ENCODE measurements at places on chromosomes 7 and 10. TPM values are rescaled to one million over a fixed set of nuclear protein-coding genes. Genes with fewer than 3 reads are reported as not detected.

PARD3 gene
- 28.8 TPM for total RNA-seq

DNA sequence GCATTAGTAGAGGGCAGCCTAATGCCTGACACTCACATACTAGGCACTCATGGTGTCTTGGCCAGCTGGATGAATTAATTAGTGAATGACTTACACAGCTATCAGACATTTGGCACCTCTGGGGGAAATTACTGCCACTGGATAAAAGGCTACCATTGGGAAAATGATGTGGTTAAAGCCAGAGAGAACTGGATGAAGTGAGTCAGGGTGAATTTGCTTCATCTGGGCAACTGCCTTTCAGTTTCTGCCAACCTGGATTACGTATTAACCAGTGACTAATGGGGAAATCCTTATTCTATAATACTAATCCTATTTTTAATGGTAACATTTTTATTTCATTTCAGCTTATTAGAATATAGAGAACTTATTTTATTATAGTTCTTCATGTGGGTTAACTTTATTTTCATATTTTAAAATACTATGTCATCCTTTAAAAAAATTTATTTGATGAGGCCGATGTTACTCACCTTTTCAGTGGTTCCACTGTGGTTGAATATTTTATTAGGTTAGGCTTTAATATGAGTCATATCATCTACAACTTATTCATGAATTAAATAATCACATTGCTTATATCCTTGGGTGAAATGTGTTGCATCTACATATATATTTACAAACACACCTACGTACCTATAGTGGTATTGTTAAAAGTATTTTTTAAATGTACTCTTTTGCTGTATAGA, 85.6 kb upstream of the CAPZA2 start:
- no peak for DNase-seq

- no peak for DNase-seq
These were observed 20.6 kb upstream of the PWWP2B start for GRCh38 chr10:132376394-132376851.

GRCh38 chr7:51430480-51431086, 114.0 kb upstream of the COBL start:
- DNase-seq = no peak

SRRM3 gene
- 5.3 TPM for total RNA-seq

ZNF22 gene
- total RNA-seq = 17.4 TPM

GRCh38 chr7:157476201-157476600, 139.4 kb downstream of the DNAJB6 start:
- DNase-seq = peak; percentile 54

- DNase-seq = peak; percentile 34
These were observed 176.3 kb downstream of the RPS24 start for GRCh38 chr10:78209970-78210369.

- no peak for DNase-seq
These were observed 98.1 kb upstream of the SVIL start for GRCh38 chr10:29732918-29733317.

DNA sequence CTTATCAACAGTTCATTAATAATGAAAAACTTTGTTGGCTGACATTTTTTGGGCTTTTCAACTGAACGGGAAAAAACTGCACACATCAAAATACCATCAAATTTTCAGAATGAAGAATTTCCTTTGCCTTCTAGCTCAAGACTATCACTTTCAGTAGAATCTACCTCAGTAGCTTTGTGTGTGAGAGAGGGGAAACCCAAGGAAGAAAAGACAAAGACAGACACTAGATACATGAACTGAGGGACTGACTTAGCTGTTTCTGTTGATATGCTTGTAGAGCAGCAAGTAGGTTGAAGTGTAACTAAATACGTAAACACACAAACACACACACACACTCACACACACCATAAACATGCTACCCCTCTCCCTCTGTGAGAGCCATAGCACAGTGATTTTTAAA, 257.1 kb downstream of the CDK14 start:
- DNase-seq = no peak

SPDYE2B gene
- not detected for total RNA-seq

- DNase-seq = peak; percentile 91
These were observed 820.6 kb downstream of the LRMDA start for GRCh38 chr10:76251841-76252671.

GRCh38 chr7:155660059-155660757, 15.7 kb downstream of the RBM33 start:
- DNase-seq = no peak

DNA sequence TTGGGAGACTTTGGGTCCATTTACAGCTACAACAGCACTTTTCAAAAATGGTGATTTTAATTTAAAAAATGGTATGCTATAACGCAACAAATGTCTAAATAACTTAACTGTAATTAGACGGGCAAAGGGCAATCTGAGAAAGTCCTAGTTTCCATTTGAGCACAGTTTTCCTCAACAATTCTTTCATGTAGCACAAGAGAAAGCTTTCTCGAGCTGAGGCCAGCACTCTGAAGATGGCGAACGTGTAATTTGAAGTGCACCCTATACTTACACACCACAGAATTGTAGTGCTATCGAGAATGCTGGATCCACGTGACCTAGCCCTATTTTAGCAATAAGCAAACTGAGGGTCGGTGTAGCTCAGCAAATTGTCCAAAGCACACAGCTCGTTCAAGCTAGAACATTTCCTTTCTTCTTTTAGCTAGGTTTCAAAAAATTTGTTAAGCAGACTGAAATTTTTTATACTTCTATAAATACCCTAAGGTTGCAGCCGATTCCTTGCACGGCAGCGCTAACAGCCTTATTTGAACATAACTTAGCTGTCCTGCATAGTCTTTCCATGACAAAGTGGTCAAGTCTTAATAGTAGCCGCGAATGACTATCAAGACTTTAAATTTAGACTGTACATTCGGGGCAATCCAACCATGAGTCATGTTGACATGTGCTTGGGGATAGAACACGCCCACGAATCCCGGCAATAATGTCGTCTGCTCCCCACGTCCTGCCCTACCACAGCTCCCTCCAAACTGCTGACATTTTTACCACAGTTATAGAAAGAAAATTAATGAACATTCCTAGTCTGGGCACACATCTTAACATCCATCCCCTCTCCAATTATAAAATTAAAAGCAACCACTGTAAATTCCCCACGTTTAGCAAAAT, 10.0 kb downstream of the KLF6 start:
- peak; percentile 79 for DNase-seq

DNA sequence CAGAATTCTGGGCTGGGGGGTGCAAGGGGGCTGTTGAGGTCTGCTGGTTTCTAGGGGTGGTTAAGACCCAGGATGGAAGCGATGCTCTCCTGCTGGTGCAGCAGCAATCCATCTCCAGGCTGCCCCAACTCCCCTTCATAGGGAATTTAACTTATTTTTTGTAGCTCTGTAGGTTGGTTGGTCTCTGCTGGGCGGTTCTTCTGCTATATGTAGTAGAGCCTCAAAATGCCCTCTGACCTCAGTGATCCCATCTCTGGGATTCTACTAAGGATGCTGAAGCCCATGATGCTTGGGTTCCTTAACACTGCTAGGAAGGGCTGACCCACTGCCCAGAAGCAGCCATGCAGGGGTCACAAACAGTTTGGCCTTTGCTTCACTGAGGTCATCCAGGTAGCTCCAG, 49.2 kb downstream of the LRRC20 start:
- DNase-seq = no peak

VGF gene
- not detected for total RNA-seq

ENO4 gene
- total RNA-seq = not detected

OTUD1 gene
- 11.2 TPM for total RNA-seq

FRAT2 gene
- total RNA-seq = 6.8 TPM

GRCh38 chr10:124144536-124144935, 51.1 kb upstream of the CHST15 start:
- peak; percentile 59 for DNase-seq

NRCAM gene
- 1.5 TPM for total RNA-seq

DNA sequence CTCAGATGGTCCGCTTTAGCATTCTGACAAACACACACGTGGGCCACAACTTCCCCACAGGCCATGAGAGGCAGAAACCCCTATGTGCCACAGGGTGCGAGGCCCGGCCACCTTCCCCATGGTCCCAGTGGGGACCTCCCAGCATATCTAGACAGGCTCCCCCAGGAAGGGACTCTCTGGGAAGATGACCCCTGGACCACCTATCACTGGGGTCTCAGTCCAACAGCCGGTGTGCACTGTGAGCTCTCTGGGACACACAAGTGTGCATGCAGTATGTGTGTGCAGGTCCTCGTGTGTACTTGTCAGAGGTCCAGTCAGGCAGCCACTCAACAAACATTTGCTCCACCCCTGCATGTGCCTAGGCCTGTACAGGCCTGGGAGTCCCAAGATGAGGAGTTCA, 18.7 kb downstream of the GRID1 start:
- DNase-seq = peak; percentile 77

GRCh38 chr10:97498841-97499560, at the start of gene UBTD1:
TSS of gene UBTD1 (plus strand) at chr10:97498924. CDS start at chr10:97499204, 280 bp downstream.
- peak; percentile 88 for DNase-seq

DNA sequence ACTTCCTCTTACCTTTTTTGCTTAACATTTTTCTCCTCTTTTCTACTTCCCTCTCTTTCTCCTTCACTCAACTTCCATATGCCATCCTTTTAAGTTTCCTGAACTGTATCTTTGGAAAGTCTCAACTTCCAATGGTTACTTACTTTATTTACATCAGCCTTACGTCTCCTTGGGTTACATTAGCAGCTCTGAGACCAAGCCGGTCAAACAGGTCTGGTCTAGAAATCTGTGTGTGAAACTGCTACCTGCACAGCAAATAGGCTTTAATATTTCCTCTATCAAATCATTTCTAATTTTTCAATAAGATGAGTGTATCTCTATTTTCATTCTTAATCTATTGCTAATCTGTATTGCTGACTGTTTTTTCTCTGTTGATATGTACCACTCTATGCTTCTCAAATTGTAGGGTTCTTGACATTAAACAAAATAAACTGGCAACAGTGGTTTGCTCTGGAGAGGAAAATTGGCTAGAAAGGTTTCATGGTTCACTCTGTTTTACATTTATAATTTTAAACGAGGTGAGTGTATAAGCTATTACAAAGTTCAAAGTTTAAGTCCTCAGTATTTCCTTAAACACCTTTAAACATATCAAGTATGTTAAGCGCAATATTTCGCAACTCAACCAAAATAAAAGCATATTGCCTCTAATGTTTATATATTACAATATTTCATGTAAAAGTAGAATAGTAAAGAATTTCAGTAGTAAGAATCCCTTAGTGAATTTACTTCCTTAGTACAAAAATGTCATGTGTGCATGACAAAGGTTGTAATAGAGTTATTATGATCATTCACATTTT, 3.6 kb upstream of the SEMA3C start:
- no peak for DNase-seq

GRCh38 chr10:1291178-1292090, 235.2 kb downstream of the WDR37 start:
- peak; percentile 57 for DNase-seq

DNA sequence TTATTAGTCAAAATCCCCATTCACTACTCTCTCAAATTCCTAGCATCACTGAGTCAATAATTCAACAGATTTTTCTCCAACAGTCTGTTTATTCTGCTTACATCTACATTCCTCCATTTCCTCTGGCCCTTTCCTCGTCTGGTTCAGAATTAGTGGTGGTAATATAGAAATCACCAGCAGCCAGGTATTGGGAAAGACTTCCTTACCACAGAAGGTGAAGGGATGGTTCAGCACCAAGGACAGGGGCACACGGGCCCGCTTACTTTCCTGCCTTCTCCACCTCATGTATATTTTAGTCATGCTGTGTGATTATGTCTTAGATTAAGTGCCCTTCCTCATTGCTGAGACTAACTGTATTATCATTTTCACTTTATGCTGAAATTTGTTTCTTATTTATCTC, 70.4 kb upstream of the APBB1IP start:
- no peak for DNase-seq

DNA sequence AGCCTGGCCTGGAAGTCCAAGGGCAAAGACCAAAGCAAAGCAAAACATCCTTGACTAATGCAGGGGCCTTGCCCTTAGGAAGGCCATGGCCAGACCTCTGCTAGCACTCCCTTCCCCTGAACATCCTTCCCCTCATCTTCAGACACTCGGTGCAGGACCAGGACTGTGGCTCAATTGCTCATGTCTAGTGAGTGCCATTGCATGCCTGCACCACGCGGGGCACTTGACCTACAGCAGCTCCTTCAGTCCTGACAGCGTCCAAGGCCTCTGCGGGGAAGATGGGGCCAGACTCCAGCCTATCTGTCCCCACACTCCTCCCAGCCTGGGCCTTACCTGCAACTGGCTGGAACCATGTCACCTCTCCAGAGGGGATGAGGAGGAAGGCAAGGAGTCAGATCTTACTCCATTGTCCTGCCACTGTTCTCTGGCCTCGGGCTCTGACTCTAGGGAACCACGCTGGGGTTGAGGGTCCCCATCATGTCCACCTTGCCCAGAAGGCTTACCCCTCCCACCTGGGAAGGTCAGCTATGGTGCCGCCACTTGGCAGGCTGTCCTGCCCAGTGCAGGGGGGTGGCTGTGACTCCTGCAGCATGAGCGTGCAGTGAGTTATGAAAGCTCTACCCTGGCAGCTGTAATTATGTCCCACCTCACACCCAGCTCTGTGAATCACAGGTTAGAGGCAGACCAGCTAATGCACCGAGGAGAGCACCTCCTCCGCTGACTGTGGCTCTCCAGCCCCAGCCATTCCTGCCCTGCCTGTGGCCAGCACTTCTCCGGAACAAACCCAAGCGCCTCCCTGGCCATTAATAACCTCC, 16.1 kb downstream of the DRGX start:
- peak; percentile 44 for DNase-seq

COL13A1 gene
- total RNA-seq = 0.48 TPM

GRCh38 chr7:129827467-129827990, 125.2 kb downstream of the UBE2H start:
- DNase-seq = no peak

DNA sequence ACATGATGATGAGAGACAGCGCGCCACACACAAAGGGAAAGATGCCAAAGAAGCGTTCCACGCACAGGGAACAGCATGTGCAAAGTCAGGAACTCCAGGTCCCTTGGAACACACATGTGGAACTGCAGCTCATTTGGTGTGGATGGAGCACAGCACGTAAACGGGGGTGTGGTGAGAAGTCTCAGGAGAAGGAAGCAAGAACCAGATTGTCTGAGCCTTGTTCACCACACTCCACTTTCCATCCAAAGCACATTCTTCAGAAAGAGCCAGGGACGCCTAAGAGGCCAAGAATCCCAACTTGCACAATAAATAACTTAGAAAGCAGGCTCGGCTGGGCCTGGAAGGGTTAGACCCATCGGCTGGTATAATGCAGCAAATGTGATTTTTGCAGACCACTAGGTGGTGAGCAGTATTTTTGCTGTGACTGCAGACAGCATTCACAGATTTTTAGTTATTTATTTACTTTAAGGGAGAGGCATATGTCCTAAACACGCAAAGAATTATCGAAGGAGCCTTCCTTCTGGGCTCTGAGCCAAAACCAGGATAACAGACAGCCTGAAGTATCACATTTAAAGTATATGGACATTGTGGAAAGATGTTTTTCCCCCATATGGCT, 27.9 kb upstream of the ASCC1 start:
- peak; percentile 89 for DNase-seq

DNA sequence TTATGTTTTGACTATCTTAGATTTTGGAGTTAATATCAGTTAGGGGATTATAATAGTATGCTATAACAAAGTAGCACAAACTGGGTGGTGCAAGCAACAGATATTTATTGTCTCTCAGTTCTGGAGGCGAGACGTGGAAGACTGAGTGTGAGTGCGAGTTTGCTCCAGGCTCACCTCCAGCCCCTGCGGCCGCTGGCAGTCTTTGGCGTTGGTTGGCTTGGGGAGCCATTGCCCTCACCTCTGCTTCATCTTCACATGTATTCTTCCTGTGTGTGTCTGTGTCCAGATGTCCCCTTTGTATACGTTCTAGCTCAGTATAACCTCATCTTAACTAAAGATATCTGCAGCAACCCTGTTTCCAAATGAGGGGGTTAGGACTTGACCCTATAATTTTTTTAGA, 343.9 kb upstream of the COBL start:
- DNase-seq = no peak

LRMDA gene
- 18.0 TPM for total RNA-seq

- no peak for DNase-seq
These were observed 4.6 kb upstream of the SMARCD3 start for GRCh38 chr7:151252961-151253711.

COX19 gene
- 5.9 TPM for total RNA-seq

Measured in posterior vena cava (tissue), 2 donors.